ENCODE measurements at places on chromosomes 16 and 17.

- DNase-seq, result no peak
Measured at GRCh38 chr16:10566613-10567012, 13.8 kb downstream of the EMP2 start.

DNA sequence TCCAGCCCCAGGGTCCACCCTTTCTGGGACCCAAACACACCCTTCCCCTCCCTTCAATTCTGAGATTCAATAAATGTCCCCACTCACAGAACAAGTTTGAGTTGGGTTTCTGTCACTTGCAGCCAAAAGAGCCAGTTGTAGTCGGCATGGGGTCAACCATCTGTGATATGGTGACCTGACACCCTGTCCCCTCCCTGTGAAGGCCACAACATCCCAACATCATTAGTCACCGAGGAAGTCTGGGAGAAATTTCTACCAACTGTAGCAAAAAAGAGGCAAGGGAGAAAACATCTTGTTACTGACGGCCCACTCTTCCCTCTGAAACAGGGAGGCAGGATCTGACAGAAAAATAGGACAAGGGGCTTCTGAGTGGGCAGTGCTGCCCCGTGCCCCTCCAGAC lies 638 bp upstream of the LYZL6 start:
- no peak for DNase-seq

DNA sequence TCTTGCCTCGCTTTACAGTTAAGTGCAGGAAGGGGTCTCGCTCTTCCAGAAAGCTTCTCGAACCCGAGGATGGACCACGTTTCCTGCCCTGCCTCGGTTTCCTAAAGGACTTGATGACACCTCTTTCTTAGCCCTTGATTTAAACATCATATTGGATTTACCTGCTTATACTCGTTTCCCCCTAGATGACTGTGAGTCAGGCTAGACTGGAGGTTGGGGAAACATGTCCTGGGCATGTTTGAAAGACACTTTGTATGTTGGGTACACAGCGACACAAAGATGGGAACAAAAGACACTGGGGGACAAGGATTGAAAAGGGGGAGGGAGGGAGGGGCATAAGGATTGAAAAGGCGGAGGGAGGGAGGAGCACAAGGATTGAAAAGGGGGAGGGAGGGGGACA lies 30.0 kb downstream of the SDK2 start:
- DNase-seq, result no peak

- DNase-seq, result no peak
Measured at GRCh38 chr16:54281535-54282201, 4.9 kb downstream of the IRX3 start.

GRCh38 chr17:204427-205147 lies 23.1 kb upstream of the DOC2B start:
- DNase-seq, result no peak

DNA sequence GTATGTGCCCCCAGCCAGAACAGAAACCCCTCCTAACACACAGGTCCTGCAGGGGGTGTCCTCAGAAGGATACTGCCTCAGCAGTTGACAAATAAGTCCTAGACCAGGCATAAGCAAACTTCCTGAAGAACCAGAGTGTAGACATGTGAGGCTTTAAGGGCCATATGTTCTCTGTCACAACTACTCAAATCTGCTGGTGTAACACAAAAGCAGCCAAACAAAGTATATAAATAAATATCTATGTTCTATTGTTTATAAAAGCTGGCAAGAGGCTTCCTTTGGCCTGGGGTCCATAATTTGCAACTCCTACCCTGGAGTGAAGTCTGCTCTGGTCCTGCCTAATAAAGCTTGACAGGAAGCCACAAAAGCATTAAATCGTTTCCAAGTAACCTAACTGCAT lies 9.9 kb downstream of the FAM83G start:
- DNase-seq, result no peak

- no peak for DNase-seq
Measured at GRCh38 chr17:30318155-30318554, 15.7 kb downstream of the TMIGD1 start.

DNA sequence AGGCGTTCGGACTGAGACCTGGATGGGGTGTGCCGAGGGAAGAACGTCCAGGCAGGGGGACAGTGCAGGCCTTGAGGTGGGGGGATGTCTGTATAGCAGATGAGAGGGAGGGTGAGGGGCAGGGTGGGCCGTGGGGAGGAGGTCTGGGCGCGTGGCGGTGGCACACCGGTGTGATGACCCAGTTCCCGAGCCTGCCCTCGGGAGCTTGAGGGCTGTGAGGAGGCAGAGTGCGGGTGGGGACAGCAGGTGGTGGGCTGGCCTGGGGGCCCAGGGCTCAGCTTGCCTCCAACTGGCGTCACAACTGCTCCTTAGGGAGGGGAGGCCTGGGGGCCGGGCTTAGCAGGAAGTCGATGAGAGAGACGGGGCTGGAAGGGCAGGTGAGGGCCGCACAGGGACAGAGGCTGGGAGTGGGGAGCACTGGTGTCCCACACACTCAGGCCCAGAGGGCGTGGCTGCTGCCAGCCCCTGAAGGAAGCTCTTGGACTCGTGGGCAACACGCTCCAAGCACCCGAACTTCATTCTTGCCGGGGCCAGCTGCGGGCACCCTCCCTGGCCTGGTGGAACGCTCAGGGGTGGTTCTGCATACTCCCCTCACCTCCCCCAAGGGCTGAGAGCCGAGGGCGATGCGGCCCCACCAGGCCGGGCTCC lies 6.5 kb downstream of the CACNA1H start:
- DNase-seq, result no peak

GRCh38 chr17:69448431-69449102 lies 34.1 kb downstream of the MAP2K6 start:
- DNase-seq, result no peak

DNA sequence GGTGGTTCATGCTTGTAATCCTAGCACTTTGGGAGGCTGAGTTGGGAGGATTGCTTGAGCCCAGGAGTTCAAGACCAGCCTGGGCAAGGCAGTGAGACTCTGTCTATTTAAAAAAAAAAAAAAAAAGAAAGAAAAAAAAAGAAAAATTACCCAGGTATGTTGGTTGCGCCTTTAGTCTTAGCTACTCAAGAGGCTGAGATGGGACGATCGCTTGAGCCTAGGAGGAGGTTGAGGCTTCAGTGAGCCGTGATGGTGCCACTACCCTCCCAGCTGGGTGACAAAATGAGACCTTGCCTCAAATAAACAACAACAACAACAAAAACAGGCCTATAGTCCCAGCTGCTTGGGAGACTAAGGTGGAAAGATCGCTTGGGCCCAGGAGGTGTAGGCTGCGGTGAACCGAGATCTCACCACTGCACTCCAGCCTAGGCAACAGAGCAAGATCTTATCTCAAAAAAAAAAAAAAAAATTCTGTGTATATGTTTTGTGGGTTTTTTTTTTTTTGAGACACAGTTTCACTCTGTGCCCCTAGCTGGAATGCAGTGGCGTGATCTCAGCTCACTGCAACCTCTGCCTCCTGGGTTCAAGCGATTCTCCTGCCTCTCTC lies 12.5 kb upstream of the ANKRD40CL start:
- DNase-seq, result no peak

- DNase-seq, result no peak
Measured at GRCh38 chr17:73271072-73271471, 9.4 kb upstream of the CPSF4L start.

- no peak for DNase-seq
Measured at GRCh38 chr16:5314377-5314776, 216.8 kb upstream of the EEF2KMT start.

Data from non-pigmented ciliary epithelial cell (primary cell).